ENCODE measurements at places on chromosomes 7 and 10.

GRCh38 chr10:125006921-125007426 lies 65.1 kb downstream of the ZRANB1 start:
- DNase-seq = no peak

- DNase-seq = no peak
Measured at GRCh38 chr7:139488810-139489209, 5.3 kb upstream of the KLRG2 start.

DNA sequence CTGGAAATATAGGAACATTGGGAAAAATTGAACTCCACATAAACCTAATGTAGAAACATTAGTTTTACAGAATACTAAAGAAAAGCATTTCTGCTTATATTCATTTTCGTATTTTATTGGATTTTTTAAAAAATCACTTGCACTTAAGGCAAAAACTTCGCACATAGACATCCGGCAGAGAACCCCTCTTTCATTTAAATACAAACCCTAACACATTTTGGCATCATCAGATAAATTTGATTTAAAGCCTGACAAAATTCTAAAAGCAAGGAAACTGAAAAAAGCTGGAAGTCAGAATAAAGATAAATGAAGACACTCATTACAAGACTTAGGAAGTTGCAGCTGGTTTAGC lies 396 bp upstream of the EXOC4 start:
- DNase-seq = no peak

GRCh38 chr7:64997927-64998391 lies 7.1 kb upstream of the ZNF117 start:
- DNase-seq = no peak

DNA sequence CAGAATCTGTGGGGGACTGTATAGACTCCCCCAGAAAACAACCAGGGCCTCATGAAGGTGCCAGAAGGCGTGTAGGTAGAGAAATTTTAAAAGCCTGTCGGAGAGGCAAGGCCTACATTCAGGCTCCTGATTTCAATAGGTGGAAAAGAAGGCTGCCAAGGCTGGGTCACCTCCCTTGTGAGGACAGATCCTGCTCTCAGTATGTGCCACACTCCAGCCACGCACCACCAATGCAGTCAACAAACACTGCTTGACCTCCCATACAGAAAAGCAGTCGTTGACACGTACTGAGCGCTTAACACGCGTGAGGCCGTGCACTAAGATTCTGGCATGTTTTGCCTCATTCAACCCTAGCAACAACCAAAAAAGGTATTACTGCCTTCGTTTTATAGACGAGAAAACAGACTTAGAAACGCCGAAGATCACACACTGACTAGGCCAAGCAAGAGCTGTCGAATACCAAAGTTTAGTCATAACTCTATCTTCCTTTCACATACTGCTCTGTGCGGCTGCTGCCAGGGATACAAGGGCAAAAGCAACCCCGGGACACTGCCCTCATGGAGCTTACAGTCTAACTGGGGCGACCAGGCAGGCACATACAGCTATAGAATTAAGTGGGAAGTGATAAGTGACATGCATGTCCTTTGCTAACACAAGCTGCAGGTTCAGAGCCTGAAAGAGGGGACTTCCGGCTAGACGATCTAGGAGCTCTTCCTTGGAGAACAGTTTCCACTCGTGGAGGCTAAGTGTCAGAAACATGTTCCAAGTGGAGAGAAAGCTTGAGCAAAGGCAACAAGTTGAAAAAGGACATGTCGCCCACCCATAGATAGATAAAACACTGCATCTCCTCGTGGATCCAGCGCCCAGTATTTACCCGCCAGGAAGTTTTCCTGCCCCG lies 797 bp upstream of the NKX2-3 start:
- no peak for DNase-seq

DNA sequence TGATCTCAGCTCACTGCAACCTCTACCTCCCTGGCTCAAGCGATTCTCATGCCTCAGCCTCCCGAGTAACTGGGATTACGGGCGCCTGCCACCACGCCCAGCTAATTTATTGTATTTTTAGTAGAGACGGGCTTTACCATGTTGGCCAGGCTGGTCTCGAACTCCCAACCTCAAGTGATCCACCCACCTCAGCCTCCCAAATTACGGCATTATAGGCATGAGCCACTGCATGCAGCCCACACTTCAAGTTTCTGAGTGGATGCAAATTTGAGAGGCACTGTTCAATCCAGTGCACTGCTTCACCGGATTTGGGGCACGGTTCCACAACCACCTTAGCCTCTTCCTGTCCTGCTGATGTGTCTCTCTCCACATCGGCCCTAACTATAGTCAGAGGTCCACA lies 16.5 kb downstream of the CNPY1 start:
- no peak for DNase-seq

- no peak for DNase-seq
Measured at GRCh38 chr7:17512181-17512675, 213.8 kb downstream of the AHR start.

GRCh38 chr7:50221028-50221427 lies 83.5 kb upstream of the IKZF1 start:
- no peak for DNase-seq

GRCh38 chr7:158050441-158050977 lies 537.1 kb downstream of the PTPRN2 start:
- no peak for DNase-seq

DNA sequence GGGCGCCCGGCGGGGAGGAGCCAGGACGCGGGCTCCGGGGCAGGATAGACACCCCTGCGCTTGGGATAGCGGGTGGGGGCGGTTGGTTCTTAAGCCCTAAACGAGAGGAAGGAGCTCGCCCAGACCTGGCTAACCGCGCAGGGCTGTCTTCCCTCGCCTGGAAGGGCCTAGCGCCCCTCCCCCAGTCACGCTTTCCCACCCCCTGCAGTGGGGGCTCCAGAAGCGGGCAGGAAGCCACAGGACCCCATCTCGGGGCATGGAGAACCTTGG lies 6.5 kb downstream of the SHH start:
- no peak for DNase-seq

- no peak for DNase-seq
Measured at GRCh38 chr10:13597909-13598308, 11.1 kb downstream of the PRPF18 start.

DNA sequence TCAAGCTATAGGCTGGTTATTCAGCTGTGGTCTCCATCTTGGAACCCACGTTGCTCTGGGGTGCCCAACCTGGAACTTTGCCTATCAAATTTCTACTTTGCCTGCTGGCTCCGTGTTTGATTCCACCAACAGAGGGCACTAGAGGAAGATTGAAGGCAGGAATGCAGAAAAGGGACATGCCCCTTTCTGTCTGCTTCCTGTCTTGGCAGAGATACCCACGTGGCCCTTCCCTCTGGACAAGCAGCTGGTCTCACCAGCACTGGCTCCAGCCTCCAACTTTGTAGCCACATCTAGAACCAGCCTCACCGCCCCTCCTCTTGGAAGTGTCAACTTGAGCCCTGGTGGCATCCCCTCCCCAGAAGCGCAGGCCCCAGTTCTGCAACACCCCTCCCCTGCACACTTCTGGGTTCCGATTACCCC lies 52.1 kb upstream of the ZNF438 start:
- peak; percentile 80 for DNase-seq

DNA sequence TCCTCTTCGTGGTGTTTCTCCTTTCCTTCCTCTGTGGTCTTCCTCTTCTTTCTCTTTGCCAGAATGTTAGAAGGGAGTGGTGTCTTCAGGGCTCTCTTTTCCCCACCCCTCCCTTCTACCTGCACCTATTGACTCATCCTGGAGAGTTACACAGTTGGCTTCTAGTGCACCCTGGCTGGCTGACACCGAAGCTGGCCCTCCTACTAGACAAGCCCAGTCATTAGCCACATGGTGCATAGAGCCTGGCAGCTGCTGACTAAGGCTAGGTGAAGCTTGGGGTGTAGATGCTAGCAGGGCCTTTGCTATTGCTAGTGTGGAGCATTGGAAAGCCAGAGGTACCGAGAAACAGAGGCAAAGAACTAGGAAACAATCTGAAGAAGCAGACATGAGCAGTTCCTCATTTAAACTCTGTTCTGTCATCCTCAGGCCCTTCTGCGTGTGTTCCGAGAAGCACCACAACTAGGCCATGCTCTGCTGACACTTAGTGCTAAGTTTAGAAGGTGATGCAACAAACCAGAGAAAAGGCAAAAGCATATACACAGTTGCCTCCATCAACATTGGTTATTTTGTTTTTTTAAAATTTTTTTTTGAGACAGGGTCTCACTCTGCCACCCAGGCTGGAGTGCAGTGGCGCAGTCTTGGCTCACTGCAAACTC lies 213.9 kb downstream of the BAMBI start:
- DNase-seq = no peak

GRCh38 chr10:128792426-128793140 lies 666.4 kb upstream of the MKI67 start:
- no peak for DNase-seq

DNA sequence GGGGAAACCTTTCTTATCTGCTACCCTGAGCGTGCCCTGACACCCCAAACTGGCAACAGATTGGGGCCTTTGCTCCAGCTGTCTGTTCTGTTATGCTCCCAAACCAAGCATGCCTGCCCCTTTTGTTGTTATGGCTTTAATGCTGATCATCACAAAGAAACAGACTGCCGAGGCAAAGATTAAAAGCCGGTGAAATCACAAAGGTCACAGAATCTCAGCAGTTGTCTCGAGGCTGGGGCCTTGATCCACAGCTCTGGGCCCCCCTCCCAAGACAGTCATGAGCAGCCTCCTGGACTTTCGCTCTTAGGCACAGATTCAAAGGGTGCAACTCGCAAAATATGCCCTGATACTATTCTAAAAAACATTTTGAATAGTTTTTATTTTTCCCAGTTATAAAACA lies 65.6 kb downstream of the STRA8 start:
- no peak for DNase-seq

GRCh38 chr10:29987471-29987870 lies 71.9 kb downstream of the JCAD start:
- no peak for DNase-seq

GRCh38 chr10:101848408-101848807 lies 4.8 kb upstream of the KCNIP2 start:
- DNase-seq = no peak

GRCh38 chr7:110569486-110570205 lies 521.3 kb upstream of the LRRN3 start:
- DNase-seq = no peak

DNA sequence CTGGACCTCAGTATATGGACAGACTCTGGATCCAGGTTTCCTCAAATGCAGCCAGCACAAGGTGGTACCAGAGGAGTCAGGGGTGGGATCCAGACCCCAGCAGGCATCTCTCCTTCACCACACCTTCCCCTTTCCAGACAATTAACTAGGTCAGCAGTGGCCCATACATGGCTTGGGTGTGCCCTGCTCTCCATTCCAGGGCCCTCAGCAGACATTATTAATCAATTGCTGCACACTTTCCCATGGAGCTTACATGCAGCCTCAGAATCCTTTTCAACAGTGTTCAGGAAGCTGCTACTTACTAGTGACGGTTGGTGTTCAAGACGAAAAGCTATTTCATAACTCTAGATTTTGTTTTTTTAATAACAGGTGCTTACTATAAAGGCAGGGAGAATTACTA lies 6.0 kb downstream of the COL13A1 start:
- no peak for DNase-seq

DNA sequence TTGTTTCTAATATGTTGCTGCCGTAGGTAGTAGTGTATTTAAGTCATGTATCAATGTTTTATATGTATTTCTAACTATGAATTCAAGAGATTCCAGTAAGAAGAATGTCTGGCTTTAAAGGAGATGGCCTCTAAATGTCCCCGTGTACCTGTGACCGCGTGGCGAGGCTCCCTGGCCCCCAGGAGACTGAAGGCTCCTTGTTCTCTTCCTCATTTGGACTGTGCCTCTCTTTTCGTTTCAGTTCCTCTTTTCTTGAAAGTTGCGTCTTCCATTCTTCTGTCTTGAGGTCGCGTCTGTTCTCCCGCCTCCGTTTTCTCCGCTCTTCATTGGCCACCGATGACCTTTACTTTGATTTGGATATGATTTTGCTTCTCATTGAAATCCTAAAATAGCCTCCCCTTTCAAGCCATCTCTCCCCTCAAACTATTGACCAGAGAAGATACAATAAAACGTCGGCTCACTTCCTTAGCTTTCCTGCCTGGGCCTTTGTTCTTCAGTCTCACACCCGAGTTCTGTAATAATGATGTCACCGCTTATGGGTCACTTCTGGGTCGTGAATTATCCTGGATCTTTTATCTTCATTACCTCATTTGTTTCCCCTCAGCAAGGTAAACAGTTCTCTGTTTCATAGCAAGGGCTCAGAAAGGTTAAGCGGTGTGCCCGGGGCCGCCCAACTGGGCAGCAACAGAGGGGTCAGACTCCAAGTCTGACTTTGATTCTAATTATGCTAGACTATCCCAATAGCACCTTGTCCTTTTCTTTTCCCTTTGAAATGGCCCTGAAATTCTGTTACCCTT lies 28.7 kb downstream of the WIPI2 start:
- DNase-seq = no peak

DNA sequence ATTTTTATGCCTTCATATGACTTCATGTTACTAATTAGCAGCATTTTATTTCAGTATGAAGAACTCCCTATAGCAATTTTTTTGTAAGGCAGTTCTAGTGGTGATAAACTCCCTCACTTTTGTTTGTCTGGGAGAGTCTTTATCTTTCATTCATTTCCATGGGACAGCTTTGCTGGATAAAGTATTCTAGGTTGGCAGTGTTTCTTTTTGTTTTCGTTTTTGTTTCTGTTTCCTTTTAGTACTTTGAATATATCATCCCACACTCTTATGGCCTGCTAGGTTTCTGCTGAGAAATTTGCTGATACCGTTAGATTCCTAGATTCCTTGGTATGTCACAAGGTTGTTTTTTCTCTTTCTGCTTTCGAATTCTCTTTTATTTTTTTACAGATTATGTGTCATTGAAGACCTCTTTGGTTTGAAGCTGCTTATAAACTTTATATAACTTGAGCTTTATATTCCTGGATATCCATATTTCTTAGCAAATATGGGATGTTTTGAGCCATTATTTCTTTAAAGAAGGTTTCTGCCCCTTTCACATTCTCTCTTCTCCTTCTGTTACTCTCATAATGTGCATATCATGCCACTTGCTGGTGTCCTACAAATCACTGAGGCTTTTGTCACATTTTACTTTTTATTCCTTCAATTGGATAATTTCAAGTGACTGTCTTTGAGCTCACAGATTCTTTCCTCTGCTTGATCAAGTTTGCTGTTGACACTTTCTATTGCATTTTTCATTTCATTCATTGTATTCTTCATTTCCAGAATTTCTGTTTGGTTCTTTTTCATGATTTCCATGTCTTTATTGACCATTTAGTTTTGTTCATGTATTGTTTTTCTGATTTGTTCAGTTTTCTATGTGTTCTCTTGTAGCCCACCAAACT lies 28.9 kb upstream of the AHR start:
- no peak for DNase-seq

GRCh38 chr10:106450966-106451365 lies 713.5 kb downstream of the SORCS1 start:
- DNase-seq = no peak

DNA sequence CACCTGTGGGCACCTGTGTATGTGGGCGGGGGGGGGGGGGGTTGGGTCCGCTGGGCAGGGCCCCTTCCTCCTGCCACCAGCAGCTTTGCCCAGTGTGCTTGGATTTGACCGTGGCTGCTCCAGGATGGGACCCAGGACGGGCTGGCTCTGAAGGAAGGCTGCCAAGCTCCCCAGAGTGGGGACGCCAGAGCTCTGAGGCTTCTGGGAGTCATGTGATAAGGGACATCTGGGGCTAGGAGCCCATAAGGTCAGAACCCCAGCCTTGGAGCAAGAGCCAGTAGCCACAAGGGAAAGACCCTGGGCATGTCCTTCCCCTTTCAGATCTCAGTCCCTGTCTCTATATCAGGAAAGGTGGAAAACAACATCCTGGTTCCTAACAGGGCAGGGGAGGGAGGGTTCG lies 21.8 kb upstream of the AMZ1 start:
- DNase-seq = no peak
